ENCODE measurements at places on chromosomes 6 and 20.

DNA sequence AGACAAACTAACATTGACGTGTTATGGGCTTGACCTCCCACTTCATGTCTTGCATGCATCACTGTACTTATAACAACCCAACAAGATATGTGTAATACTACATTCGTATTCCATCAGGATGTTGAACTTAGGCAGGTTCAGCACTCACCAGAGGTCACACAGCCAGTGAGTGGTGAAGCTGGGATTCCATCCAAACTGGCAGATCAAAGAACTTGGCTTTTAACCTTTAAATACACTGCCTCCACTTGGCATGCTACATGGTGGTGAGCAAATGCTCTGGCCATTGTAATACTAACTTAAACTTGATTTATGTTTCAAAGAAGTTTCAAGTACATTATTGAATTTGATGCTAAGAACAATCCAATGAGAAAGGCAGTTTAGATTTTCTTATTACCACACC, 10.7 kb upstream of the HDDC2 start:
- DNase-seq: peak; percentile 18

GRCh38 chr6:83518816-83519480, 6.6 kb downstream of the PRSS35 start:
- no peak for DNase-seq

GRCh38 chr20:50308513-50309279, 118.1 kb downstream of the CEBPB start:
- DNase-seq: peak; percentile 89

- DNase-seq: peak; percentile 20
Observed at GRCh38 chr20:53800883-53801604, 207.4 kb upstream of the ZNF217 start.

- no peak for DNase-seq
Observed at GRCh38 chr6:115612216-115612615, 448.5 kb downstream of the FRK start.

GRCh38 chr6:98514073-98514720, 320.2 kb upstream of the POU3F2 start:
- DNase-seq: no peak

DNA sequence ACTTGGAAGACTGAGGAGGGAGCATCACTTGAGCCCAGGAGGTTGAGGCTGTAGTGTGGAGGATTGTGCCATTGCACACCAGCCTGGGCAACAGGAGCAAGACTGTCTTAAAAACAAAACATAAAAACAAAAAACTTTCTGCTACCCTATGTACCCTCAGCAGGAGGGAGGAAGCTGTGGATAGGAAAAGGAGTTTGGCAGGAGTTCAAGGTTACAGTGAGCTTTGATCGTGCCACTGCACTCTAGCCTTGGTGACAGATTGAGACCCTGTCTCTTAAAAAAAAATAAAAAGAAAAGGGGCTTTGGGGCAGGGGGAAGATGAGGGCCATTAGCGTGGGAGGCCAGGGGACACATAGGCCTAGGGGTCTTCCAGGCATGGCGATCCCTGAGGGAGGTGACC, 135.7 kb downstream of the DHX35 start:
- no peak for DNase-seq

DNA sequence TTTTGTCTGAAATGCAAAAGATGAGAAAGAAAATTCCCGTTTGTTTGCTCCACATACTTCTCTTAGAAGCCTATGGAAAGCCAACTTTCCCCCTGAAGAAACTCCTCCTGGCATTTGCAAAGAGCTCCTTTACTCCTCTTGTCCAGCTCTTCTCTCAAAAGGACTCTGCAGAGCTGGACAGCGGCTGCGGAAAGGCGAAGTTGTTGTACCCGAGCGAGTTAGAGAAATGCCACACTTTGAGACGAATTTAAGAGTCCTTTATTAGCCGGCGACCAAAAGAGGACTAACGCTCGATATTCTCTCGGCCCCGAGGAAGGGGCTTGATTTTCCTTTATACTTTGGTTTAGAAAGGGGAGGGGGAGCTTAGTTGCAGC, 157.8 kb downstream of the TRIM27 start:
- no peak for DNase-seq

GRCh38 chr6:44554861-44555260, 167.4 kb downstream of the CDC5L start:
- DNase-seq: no peak

DNA sequence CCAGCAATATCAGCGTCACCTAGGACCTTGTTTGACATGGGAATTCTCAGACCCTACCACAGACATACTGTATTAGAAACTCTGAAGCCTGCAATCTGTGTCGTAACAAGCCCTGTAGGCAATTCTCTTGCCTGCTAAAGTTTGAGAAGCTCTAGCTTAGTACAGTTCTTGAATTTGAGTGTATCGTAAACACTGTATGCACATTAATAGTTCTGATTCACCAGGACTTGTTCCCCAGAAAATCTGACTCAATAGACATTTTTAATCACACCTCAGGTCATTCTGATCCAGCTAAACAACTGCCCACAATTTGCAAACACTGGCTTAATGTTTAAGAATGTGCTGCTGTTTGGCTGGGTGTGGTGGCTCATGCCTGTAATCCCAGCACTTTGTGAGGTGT, 414.3 kb downstream of the TFAP2A start:
- no peak for DNase-seq

GRCh38 chr20:63738687-63739129, 868 bp upstream of the SLC2A4RG start:
- DNase-seq: peak; percentile 51

DNA sequence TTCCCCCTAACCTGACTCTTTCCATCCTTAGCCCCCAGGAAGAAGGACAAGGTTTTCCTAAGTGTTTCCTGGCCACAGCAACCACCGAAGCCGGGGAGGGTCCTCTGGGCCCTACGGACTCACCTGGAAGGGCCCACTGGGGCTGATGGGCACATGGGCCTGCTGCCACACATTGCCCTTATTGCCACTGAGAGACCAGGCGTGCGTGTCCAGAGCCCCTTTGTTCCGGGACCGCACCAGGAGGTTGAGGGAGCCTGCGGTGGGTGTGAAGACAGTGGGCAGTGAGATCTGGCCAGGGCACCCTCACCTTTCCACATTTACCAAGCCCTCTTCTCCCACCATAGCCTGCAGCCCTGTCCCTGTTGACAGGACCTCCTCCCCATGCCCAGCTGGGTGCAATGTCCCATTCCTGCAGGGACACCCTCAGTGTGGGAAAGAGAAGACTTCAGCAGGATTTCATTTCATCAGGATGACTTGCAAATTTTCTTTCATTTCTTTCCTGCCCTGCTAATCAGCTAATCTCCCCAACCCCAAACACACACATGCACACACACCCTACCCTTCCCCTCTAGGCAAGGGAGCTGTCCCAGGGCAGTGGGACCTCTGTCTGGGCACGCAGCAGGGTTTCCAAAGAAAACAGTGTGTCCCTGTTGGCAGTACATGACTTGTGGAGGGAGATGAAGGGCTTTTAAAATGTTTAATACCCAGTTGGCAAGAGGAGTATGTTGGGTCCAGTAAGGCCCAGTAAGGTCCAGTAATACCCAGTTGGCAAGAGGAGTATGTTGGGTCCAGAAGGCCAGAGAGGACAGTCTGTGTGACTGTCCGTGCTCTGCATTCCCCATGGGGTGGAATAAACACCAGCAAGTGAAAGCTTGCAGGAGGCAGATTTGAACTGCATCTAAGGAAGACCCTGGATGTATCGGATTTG, 59.0 kb downstream of the MDGA1 start:
- DNase-seq: no peak

DNA sequence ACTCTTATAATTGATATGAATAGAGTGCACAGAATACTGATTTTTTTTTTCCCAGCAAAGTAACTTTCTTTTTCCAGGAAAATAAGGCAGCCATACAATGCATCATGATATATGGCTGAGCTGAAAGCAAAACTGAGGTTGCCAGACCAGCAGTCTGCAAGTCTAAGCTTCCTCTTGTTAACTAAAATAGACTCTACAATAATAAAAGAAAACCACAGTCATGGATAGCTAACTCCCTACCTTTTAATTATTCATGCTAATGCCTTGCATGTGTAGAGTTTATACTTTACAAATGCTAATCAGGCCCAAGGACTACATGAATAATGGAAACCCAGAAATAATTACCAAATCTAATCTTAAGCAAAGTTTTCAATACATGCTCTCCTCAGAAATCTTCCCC, 47.4 kb downstream of the MAP7 start:
- DNase-seq: no peak

DNA sequence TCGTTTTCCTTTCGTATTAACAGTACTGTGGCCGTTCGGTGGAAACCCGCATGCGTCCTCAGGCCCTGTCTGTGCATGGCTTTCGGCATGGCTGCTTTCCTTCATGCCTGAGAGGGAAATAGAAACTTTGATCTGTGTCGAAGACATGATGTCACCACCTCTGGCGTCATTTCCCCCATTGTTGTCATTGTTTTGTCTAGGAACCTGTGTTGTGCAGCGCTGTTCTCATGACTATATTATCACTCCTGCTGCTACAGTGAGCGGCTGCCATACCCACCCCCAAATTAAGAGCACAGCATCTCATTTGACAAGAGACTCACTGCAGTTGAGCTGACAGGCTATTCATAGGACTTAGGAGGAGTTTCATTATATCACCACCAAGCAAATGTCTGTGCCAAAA, 172.3 kb downstream of the TMEM242 start:
- no peak for DNase-seq

- no peak for DNase-seq
Observed at GRCh38 chr6:16736856-16737775, 24.1 kb downstream of the ATXN1 start.

DNA sequence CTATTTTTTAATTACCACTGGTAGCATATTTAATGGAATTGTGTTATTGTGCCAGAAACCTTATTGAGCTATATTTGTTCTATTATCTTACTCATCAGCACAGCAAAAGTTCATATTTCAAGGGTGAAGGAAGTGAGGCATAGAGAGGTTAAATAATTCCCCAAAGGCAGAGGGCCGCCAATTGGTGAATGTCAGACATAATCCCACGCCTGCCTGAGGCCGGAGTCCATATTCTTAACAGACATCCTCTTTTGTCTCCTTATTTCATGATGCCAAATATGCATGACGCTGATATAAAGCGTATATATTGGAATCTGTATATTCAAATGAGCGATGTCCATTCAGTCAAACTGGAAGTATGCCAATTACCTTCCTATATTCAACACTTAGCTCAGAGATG, 505.0 kb upstream of the SLC35B3 start:
- no peak for DNase-seq

DNA sequence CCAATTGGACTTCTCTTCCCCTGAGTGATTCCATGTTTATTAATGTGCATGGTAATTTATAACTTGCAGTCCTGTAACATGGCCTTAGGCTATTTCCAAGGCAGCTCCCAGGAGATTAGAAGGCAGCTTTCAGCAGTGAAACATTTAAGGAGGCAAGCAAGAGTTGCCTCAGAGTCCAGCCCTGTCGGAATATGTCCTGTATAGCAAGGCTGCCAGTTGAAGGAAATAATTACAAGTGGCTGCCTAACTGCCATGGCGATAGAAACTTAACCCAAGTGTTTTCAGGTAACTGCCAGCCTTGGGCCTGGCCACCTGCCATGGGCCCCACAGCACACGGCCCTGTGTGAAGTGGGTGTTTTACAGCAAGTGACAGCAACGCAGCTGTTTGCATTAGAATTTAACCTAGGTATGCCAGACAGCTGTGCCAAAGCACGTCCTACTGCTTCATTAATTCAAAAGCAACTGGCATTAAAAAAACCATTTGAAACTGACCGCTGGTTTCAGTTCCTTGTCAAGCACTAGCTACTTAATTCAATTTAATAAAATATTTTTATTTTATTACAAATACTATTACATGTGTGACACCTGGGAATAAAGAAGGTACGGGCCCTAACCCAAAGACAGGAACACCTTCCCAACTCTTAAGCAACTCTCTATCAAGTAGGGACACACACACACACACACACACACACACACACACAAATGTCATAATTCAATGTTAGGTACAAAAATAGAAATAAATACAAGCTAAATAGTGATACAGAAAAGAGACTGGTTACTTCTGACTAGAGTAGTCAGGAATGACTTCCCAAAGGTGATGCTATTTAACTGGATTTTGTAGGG, 151.8 kb upstream of the HEY2 start:
- DNase-seq: no peak

DNA sequence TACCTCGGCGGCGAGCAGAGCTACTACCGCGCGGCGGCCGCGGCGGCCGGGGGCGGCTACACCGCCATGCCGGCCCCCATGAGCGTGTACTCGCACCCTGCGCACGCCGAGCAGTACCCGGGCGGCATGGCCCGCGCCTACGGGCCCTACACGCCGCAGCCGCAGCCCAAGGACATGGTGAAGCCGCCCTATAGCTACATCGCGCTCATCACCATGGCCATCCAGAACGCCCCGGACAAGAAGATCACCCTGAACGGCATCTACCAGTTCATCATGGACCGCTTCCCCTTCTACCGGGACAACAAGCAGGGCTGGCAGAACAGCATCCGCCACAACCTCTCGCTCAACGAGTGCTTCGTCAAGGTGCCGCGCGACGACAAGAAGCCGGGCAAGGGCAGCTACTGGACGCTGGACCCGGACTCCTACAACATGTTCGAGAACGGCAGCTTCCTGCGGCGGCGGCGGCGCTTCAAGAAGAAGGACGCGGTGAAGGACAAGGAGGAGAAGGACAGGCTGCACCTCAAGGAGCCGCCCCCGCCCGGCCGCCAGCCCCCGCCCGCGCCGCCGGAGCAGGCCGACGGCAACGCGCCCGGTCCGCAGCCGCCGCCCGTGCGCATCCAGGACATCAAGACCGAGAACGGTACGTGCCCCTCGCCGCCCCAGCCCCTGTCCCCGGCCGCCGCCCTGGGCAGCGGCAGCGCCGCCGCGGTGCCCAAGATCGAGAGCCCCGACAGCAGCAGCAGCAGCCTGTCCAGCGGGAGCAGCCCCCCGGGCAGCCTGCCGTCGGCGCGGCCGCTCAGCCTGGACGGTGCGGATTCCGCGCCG, 994 bp downstream of the FOXC1 start:
- DNase-seq: no peak

- no peak for DNase-seq
Observed at GRCh38 chr6:122710908-122711635, 68.4 kb upstream of the FABP7 start.

- no peak for DNase-seq
Observed at GRCh38 chr20:36827541-36828279, 48.2 kb upstream of the TLDC2 start.

DNA sequence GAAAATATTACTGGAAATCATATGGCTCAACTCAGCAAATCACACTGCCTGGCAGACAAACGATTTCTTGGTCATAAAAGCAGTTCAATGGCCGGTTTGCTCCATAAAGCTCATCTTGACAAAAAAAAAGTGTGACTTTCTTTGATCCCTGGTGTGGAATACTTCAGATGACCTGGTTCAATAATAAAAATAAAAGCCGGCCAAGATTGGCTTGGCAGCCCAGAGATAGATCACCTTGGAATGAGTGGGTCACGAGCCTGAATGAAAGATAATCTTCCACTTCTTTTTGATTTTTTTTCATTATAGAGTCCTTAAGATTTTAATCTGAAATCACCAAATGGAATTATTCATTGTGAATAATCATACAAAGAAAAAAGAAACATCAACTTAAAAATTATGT, 445.3 kb upstream of the CITED2 start:
- DNase-seq: no peak

GRCh38 chr20:50675671-50676376, 15.5 kb downstream of the RIPOR3 start:
- no peak for DNase-seq
